ENCODE measurements at places on chromosomes 3 and 15.

DNA sequence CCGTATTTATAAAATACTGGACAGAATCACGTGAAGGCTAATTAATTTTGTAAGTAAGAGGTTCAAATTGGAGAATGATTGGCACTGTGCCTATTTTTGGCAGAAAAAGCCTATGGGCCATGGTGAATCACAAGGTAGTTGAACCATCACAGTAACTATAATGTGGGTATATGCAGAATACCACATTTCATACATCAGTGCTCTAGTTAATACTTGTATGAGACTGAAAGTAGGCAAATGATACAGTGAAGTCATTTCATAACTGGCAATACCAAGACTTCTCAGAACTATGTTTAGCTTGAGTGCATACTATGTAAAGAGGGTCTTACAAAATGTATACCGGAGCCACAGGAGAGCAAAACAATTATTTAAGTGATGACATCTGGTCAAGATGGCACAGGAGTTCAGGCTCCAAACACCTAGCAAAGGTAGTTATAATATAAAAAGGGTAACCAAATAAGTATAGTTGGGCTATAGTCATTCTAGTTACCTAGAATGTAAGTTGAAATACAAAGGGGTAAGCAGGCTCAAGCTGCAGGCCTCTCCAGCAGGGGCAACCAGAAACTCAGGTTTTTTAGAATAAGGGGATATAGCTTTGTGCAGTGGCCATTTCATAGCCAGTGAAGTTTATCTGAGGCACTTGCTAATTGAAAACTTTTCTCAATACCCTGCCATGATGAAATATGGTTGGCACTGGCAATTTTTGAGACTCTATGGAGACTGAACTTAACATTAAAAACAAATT, 19.1 kb downstream of the GPR160 start:
- peak; percentile 83 for DNase-seq

GRCh38 chr3:124976383-124976782, 41.8 kb upstream of the MUC13 start:
- DNase-seq, result no peak

DNA sequence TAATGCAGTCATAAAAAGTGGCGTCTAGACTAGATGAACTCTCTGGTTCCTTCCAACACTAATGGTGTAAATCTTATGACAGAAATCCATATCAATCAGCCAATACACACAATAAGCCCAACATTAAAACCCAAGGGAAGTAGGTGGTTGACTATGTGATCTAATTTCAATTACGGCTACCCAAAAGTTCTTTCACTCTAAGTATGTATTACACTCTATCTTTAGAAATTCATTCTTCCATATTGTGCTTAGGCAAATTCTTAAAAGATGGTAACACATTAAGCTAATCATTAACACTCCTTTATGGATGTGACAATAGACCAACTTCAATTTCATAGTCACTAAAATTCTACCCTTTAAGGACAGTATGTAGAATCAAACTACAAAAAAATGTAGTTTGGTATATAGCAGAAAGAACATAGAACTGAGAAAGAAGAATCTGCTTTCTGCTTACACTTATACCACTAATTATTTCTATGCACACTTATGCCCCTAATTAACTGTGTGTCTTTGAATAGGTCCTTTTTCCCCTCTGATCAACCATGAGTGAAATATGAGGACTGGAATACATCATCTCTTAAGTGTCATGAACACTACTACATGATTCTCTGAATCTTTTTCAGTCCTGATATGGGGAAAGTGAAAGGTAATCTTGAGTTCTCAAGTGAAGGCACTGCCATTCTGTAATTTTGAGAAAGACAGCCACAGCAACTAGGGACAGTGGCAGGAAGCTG, 557.6 kb downstream of the IGSF11 start:
- no peak for DNase-seq

DNA sequence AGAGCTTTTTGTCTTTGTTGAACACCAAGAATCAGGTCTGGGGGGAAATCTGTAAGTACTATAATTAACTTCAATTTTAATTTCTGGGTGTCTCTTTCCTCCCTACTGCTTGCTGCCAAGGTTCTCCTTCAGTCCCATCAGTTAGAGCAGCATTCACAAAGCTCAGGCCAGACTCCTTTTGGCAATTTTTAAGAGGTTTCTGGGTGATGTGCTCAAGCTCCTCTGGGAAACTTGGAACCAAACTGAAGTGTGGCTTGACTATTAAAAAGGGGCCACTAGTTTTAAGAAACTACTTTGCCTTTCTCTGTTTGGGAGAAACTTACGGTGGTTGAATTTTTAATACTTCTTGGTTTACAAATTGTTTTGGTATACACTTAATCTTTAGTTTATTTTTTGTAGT, 227.7 kb upstream of the SOX2 start:
- DNase-seq, result no peak

DNA sequence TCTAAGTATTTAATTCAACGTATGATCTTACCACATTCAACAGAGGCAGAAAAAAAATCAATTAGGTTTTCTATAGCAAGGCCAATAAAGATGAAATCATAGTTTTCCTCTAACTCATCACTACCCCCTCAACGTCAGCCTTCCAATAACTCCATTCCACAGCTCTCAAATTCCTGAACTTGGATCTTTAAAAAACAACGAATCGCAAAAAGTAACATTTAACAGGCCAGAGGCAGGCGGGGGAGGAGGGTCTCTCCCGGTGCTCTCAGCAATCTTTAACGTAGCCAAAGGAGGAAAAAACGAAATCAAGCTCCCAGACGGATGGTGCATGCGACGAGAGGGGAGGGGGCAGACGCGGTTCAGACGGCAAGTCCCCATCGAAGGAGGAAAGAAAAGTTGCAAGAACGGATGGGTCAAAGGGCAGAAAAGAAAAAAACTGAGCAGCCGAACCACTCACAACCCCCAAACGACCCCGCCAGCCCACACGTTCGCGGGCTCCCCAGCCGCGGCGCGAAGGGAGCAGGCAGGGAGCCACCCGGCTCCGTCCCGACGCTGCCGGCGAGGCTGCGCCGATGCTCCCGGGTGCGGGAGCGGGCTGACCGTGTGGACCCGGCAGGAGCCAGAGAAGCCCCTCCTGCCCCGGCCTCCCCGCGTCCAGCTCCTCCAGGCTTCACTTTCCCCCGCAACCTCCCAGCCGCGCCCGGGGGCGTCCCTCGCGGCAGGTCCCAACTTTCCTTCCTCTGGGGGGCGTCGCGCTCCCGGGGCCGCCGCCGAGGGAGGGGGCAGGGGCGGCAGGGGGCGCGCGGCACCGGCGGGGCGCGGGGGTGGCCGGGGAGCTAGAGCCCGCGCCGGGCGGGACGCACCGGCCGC, 703 bp downstream of the PEAK1 start:
- no peak for DNase-seq

DNA sequence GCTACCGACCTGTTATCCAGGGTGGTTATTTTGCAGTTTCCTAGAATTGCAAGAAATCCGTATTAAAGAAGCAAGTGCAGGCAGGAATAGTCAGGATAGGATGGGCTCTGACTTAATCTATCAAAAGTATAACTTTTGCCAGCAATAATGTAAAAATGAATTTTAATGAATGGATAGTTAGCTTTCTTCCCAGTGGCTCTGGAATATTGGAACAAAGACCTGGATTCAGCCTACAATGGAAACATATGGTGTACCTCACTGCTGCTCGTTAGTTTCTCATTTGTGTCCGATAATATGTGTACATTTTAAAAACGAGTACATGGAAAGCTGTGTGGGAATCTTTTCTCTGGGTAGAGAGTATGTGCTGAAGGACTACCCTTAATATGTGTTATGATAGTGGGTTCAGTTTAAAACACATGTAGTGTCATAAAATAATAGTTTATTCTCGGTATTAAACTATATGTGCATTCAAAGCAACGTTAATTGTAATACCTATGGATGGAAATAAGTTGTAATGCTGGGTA, 805 bp downstream of the SERPINI1 start:
- DNase-seq, result no peak

- DNase-seq, result no peak
These were observed 908.4 kb downstream of the EPHA3 start for GRCh38 chr3:90015688-90016356.
